ENCODE measurements at places on chromosomes 3 and 15.

DNA sequence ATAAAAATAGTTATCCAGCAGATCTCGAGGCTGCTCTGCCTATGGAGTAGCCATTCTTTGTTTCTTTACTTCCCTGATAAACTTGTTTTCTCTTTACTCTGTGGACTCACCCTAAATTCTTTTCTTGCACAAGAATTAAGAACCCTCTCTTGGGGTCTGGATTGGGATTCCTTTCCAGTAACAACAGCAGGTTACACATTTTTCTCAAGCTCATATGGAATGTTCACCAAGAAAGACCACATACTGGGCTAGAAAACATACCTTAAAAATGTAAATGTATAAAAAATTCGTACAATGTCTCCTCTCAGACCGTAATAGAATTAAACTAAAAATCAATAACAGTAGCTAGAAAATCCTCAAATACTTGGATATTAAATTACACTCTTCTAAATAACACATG is 299.2 kb downstream of the CNTN3 start:
- DNase-seq, result no peak

- no peak for DNase-seq
These were observed 54.3 kb downstream of the PTPRG start for GRCh38 chr3:61615643-61616042.

DNA sequence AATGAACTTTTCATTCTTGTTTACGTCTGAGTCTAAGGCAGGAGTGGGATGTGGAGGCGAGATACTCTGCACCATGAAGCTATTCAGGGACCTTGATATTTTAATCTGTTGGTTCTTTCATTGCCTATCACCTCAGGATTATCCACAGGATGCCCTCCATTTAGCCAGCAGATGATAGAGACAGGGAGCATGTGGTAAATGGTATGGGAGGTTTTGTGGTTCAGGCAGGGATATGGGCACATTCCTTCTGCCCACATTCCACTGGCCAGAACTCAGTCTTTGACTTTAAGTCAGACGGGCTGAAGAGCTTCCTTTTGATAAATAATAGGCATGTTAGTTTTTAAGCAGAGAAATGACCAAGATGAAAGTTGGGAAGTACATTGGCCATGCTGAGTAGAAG is 548.0 kb upstream of the CCDC54 start:
- DNase-seq, result no peak

GRCh38 chr15:40340740-40341400 is at the start of gene CCDC9B:
Gene CCDC9B, minus strand, starts transcription at chr15:40340939. Its CDS starts 120 bp downstream, at chr15:40340819.
- peak; percentile 82 for DNase-seq

DNA sequence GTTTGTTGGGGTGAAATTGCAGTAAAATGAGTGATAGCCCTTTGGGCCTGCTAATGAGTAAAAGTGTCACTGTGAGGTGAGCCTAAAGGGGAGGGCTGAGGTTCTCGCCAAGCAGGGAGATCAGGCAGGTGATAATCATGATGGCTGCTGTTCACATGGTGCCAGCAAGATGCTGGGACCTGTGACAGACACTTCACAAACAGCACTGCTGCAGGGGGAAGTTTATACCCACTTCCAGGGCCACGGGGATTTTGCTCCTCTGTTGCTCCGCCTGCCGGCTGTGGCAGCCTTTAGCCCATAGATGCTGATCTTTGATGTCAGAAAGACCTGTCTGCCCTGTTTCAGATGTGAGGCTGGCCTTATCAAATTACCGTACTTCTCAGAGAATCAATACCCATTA is 96.7 kb downstream of the SV2B start:
- no peak for DNase-seq
